ENCODE measurements at places on chromosomes 2 and 18. TPM values are rescaled to one million over a fixed set of nuclear protein-coding genes. Genes with fewer than 3 reads are reported as not detected.

KCNK3 gene
- under 0.01 TPM for total RNA-seq

DNA sequence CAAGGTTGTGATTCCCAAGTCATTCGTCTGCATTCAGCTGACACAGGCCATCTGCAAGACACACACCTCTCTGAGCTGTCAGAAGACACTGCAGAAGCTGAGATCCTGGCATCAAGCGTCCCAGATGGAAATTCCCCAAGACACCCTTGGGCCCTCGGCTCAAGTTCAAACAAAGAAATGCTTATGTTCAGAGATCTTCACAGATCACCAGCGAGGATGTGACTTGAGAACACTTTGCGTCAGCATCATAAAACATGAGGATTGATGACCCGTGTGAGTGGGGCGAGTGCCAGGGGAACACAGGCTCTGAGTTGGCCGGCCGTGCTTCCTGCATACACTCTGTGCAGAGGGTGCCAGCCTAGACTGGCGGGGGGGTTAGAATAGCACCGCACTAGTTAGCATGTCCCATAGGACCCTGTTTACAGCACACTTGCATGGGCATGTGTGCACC, 36.8 kb downstream of the KCNIP3 start:
- DNase-seq = peak; percentile 90

LRP2 gene
- under 0.01 TPM for total RNA-seq

- DNase-seq = peak; percentile 79
Observed at GRCh38 chr2:205086662-205087061, 541.4 kb downstream of the PARD3B start.

RTP5 gene
- total RNA-seq = not detected

- DNase-seq = peak; percentile 97
Observed at GRCh38 chr2:27320958-27321543, 1.8 kb downstream of the MPV17 start.

IMP4 gene
- total RNA-seq = 60.5 TPM

DNA sequence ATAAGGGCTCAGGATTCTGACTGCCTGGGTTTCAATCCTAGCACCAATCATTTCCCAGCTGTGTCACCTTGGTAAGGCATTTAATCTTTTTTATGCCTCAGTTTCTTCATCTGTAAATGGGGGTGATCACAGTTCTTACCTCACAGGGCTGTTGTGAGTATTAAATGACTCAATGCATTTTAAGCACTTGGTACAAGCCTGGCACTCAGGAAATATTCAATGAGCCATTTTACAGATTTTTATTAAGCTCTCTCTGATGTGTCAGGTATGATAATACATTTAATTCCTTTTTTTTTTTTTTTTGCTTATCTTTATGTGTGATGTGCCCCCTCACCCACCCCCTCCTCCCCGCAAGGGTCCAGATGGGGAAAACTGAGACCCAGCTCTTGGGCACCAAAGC, 12.0 kb downstream of the SPEG start:
- DNase-seq = no peak

DNA sequence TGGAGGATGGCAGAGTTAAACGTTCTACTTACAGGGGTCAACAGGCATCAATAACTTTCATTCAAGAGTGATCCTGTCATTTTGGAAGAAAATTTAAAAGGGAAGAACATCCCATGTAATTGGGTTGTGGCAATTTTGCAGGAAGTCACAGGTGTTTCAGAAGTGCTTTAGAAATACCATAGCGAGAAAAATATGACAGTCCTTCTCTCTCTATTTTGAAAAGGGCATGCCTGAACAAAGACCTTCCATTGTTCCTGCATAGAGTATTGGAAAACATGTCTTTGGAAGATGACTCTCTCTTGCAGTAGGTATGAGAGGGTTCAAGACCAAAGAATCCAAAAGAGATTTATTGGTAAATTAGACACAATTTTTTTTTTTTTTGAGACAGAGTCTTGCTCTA, 81.8 kb upstream of the SERTAD2 start:
- no peak for DNase-seq

GRCh38 chr2:231929961-231930592, 3.9 kb upstream of the NPPC start:
- DNase-seq = peak; percentile 43

- DNase-seq = no peak
Observed at GRCh38 chr2:179595284-179595683, 266.1 kb downstream of the ZNF385B start.

GRCh38 chr18:74768096-74768495, 170.4 kb downstream of the ZNF407 start:
- DNase-seq = no peak

TBR1 gene
- under 0.01 TPM for total RNA-seq

DNA sequence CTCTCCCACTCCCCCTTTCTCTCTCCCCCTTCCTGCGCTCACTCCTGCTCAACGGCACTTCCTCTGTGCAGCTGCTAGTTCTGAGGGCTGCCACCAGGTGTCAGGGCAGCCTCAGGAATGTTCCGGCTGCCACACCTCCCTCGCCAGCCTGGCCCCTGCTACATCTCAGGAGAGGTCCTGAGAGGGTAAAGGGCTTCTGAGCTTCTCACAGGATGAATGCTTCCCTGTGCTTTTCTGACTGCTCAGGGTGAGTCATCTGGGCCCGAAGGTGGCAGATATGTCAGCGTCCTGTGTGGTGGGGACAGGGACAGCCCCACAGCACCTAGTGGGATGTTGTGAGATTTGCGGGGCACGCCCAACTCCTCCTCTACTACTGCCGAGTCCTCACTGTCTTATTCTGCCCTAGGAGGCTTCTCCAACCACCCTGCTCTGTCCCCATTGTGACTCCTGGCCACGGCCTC, 49.0 kb downstream of the PLEKHB2 start:
- DNase-seq = peak; percentile 62

GRCh38 chr2:7358865-7359447, 441.7 kb downstream of the RNF144A start:
- DNase-seq = no peak

LCT gene
- under 0.01 TPM for total RNA-seq

DNA sequence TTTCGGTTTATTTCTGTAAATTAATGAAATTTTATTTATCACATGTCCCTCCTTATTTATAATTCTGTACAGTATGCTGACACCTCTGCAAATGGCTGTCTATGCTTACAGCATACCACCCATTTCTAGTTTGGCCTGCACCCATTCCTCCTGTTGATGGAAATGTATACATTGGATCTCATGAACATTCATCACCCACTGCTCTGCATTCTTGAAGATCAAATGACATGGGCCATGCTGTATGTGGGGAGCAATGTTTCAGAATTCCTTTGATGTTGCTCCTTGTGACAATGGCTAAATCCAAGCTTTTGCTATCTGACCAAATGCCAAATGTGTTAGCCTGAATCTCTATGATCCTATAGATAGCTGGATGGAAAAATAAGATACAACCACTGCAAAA, 55.3 kb upstream of the ITGB6 start:
- DNase-seq = no peak

SH3RF3 gene
- total RNA-seq = 11.9 TPM

DNA sequence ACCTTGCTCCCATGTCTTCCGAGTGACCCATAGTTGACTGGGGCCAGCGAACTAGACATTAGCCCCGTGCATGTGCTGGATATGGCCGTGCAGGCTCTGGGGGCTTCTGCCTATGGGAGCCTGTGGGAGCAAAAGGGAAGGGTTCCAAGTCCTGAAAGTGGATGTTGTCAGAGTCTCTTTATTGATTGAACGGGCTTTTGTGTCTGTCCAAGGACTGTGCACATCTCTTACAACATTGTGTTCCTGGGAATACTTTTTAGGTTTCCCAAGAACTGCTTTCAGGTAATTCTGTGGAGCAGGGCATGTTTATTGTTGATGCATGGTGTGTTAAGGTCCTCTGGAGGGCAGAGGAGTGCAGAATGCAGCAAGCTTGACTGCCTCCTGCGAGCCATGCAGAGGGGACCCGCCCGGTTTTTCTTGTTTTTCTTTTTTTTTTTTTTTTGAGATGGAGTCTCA, 5.0 kb downstream of the RNF144A start:
- no peak for DNase-seq

- no peak for DNase-seq
Observed at GRCh38 chr2:122575076-122575475, 819.6 kb downstream of the TSN start.
